ENCODE measurements at places on chromosomes 6 and 20.

GRCh38 chr6:116876107-116876506 is 935 bp upstream of the RFX6 start:
- H3K4me3 ChIP-seq, result no peak overlapping the region
- peaks cover 24% of the 10 kb centered on the region for H3K27me3 ChIP-seq
- DNase-seq, result no peak

DNA sequence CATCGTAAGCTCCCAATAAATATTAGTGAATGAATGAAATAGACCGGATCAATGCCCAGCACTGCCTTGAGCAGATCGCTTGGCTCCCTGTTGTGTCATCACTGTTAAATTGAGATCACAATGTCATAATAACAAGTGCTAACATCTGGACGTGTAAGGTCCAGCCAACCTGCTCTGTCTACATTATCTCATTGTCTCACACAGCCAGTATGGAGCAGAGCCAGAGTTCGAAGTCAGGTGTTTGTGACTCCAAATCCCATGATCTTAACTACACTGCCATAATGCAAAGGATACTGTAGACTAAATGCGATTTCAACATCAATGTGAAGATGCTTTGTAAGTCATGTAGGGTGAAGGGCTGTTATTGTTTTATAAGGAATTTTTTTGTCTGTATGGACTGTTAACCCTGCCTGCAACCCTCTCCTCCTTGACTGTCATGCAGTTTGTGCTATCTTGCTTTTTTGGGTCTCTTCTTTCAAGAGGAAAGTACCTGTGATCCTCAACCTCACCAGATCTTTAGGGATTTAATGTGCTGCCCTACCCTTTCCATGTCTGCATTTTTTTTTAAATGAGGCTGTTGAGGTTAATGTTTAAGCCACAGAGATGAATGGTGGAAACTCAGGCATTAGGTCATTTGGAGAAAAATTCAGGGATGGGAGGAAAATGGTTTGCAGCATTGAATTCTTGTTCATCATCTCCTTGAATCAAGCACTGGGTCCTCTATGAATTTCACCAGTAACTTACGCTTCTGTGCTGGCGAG is 49.0 kb upstream of the OCSTAMP start:
- no peaks in the 10 kb centered on the region for H3K27me3 ChIP-seq
- no peak for DNase-seq
- no peak overlapping the region for H3K4me3 ChIP-seq
- no peaks in the 10 kb centered on the region for H3K36me3 ChIP-seq
- H3K4me1 ChIP-seq, result no peaks in the 10 kb centered on the region

GRCh38 chr6:92757925-92758324 is 661.4 kb downstream of the EPHA7 start:
- H3K36me3 ChIP-seq, result no peaks in the 10 kb centered on the region
- H3K4me1 ChIP-seq, result no peaks in the 10 kb centered on the region
- no peaks in the 10 kb centered on the region for H3K27me3 ChIP-seq
- peak; percentile 8 for DNase-seq

- H3K4me1 ChIP-seq, result peaks cover 2% of the 10 kb centered on the region
- H3K27ac ChIP-seq, result no peak overlapping the region
- H3K36me3 ChIP-seq, result no peaks in the 10 kb centered on the region
- H3K4me3 ChIP-seq, result no peak overlapping the region
Measured at GRCh38 chr20:62721511-62722370, 13.1 kb downstream of the NTSR1 start.

DNA sequence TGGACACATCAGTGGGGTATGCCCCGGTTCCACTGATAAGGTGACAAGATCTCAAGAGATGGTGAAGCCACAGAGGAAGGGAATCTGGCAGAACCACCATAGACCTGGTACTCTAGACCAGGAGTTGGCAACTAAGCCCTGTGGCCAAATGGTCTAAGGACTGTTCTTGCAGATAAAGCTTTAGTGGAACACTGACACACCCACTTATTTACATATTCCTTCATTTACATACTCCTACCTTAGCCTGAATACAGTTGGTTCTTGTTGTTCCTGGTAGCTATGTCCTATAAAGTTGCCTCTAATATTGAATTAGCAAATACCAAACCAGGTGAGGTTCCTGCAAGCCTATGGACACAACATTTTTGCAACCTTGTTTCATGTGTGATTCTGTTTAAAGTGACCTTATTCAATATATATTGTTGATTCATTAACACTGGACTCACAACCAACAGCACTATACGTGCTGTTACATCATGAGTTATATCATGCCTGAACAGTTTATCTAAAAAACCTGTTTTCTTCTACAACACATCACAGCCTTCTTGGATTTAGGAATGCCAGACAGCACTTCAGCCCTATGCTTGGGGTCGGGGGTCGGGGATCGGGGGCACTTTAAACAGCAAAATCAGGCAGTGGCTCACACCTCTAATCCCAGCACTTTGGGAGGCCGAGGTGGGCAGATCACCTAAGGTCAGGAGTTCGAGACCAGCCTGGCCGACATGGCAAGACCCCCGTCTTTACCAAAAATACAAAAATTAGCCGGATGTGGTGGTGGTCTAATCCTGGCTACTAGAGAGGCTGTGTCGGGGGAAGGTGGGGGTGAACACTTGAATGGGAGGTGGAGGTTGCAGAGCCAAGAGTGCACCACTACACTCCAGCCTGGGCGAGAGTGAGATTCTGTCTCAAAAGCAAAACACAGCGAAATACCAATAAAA is 2.5 kb downstream of the CCDC167 start:
- H3K36me3 ChIP-seq, result no peaks in the 10 kb centered on the region
- no peaks in the 10 kb centered on the region for H3K27me3 ChIP-seq
- no peak overlapping the region for H3K27ac ChIP-seq
- no peak overlapping the region for H3K4me3 ChIP-seq
- DNase-seq, result no peak

- DNase-seq, result no peak
- H3K36me3 ChIP-seq, result no peaks in the 10 kb centered on the region
- no peak overlapping the region for H3K27ac ChIP-seq
Measured at GRCh38 chr20:49630396-49630951, 62.5 kb upstream of the PTGIS start.

DNA sequence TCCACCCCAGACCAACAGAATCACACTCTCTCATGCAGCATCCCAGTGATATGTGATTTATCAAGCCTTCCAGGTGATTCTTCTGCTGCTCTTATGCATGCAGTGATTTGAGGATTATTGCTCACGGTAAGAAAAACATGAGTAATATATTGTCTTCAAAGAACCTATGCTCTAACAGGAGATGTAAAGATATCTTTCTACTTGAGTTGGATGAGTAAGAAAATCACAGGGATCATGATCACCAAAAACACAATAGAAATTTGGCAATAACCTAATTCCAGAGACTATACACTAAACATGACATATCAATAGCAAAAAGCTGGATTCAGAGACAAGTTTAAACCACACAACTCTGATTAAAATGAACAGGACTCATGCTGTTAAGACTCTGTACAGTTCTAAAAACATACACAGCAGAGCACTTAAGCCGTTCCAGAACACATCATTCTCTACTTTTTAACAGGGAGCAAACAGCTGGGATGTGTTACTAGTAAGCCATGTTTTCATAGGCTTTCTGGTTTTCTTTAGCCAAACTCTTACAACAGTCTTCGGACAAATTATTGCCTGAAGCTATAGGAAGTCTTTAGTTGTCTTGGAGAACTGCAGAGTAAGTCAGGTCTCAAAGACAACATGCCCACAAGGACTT is 568.6 kb downstream of the HAO1 start:
- peak; percentile 60 for DNase-seq
- no peaks in the 10 kb centered on the region for H3K27me3 ChIP-seq
- no peak overlapping the region for H3K4me3 ChIP-seq
- H3K4me1 ChIP-seq, result no peaks in the 10 kb centered on the region
- no peak overlapping the region for H3K27ac ChIP-seq
- no peaks in the 10 kb centered on the region for H3K36me3 ChIP-seq

GRCh38 chr6:53504512-53504911 is 40.4 kb downstream of the GCLC start:
- no peaks in the 10 kb centered on the region for H3K4me1 ChIP-seq
- H3K4me3 ChIP-seq, result no peak overlapping the region
- H3K27ac ChIP-seq, result no peak overlapping the region
- no peaks in the 10 kb centered on the region for H3K27me3 ChIP-seq
- H3K36me3 ChIP-seq, result peaks cover 33% of the 10 kb centered on the region
- no peak for DNase-seq

DNA sequence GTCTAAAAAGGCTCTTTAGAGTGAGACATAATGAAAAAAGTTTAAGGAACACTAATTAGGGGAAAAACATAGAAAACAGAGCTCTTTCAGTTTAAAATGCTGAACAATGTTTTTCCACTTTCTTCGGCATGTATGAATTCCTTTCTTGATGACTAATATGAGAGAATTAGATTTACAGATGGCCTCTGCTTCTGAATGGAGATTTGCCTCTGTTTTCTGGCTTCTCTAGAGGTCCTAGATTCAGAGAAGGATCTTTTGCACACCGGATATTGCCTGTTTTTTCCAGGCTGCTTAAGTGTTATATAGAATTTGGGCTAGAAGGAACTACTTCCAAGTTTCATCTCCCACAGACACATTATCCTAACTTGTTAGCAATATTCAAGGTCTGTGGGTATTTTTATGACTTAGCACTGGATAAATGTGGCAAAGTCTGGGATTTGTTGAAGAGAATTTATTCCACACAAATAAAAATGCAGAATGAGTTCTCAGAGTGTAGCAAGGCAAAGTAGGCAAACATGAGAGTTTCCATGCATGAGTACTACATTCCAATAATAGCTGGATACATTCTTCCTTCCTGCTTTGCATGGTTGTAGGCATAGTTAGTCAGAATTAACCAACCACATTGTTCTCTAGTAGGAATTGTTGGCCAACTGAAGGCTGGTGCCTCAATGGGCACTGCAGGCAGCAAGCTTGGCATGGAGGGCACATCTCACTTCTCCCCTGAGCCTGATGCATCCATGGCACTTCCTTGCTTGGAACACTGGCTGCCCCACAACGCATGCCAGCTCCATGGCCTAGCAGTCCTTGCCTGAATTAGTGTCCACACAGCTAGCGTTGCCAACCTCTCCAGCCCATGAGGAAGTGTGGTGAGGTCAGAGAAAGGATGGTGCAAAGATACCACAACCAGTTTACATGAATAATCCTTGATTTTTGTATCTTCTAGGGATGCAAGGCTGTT is 224.2 kb downstream of the CLIC5 start:
- H3K36me3 ChIP-seq, result no peaks in the 10 kb centered on the region
- no peaks in the 10 kb centered on the region for H3K27me3 ChIP-seq
- no peak for DNase-seq
- no peak overlapping the region for H3K4me3 ChIP-seq

DNA sequence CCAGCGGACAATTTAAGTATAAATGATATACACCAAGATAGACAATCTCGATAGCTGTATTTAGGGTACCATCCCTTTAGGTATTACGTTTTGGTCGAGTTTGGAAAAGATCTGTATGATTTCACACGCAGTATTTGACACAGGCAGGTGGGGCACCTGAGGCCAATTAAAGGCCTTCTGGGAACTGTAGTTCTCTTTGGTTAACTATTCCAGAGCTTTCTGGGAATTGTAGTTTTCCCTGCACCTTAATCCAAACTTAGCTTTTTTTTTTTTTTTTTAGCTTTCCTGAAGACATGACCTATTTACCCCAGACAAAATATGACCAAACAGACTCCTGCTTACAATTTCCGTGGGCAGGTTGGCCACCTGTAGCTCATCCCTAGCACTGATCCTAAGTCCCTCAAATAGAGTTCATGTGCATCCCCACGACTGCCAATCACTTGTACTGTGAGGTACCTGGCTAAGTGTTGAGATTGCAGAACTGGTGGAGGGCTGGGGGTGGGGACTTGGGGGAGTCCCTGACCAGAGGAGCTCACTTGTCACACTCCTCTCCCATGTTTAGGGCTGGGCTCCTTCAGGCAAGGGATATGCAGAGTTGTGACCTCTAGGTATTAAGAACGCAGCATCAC is 999 bp upstream of the EHMT2 start:
- peak; percentile 65 for DNase-seq
- H3K27me3 ChIP-seq, result no peaks in the 10 kb centered on the region
- H3K36me3 ChIP-seq, result peaks cover under 1% of the 10 kb centered on the region
- peak overlapping the region; percentile 77 for H3K27ac ChIP-seq
- peaks cover 19% of the 10 kb centered on the region for H3K4me1 ChIP-seq

GRCh38 chr6:135994857-135995544 is 143.5 kb downstream of the PDE7B start:
- H3K36me3 ChIP-seq, result no peaks in the 10 kb centered on the region
- DNase-seq, result no peak
- H3K4me1 ChIP-seq, result no peaks in the 10 kb centered on the region
- no peak overlapping the region for H3K27ac ChIP-seq
- H3K27me3 ChIP-seq, result no peaks in the 10 kb centered on the region
- no peak overlapping the region for H3K4me3 ChIP-seq

- H3K4me3 ChIP-seq, result no peak overlapping the region
- H3K4me1 ChIP-seq, result no peaks in the 10 kb centered on the region
- peaks cover 26% of the 10 kb centered on the region for H3K36me3 ChIP-seq
Measured at GRCh38 chr6:13624871-13625288, 9.7 kb downstream of the NOL7 start.

DNA sequence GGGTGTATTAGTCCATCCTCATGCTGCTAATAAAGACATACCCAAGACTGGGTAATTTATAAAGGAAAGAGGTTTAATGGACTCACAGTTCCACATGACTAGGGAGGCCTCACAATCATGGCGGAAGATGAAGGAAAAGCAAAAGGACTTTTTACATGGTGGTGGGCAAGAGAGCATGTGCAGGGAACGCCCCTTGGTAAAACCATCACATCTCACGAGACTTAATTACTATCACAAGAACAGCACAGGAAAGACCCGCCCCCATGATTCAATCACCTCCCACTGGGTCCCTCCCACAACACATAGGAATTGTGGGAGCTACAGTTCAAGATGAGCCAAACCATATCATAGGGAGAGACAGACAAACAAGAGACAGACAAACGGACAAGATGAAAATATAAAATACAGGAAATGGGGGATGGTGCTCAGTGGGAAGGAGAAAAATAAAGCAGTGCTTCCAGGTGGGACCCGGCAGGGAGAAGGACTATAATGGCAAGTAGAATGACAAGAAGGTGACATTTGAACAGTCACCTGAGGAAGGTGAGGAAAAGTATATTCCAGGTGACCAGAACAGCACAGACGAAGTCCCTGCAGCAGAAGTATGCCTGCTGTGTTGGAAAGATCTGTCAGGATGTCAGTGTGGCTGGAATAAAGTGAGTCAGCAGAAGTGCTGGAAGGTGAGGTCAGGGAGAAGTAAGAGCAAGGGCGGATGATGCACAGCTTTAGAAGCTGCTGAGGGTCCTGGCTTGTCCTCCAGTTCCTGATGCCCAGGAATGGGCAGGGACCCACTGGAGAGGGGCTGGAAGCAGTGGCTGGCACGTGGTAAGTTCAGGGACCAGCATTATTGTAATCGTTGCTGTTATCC is 61.1 kb downstream of the SLC2A10 start:
- H3K4me1 ChIP-seq, result peaks cover 1% of the 10 kb centered on the region
- no peaks in the 10 kb centered on the region for H3K27me3 ChIP-seq

DNA sequence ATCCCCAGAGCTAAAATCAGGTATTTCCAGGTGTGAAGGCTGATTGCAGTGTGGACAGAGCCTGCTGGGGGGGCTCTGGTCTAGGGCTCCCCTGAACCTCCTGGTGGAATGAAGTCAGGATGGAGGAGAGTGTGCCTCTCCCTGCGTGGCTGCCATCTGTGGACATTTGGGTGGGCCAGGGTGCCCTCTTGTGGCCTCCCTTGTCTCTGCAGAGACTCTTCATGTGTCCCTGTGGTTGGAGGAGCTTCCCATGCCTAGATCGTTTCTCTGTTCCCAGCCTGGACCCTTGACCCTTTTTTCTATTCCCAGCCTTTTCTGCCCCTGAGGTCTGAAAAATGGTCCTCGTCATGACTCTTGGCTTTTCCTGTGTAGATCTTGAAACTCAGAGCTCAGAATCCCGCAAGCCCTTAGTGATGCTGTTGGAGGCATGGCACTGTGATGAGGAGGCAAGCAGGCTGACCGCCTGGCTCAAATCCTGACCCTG is 9.9 kb upstream of the PSMF1 start:
- H3K4me3 ChIP-seq, result no peak overlapping the region
- no peaks in the 10 kb centered on the region for H3K36me3 ChIP-seq
- H3K27ac ChIP-seq, result no peak overlapping the region
- no peaks in the 10 kb centered on the region for H3K4me1 ChIP-seq
- DNase-seq, result peak; percentile 62
